CD4-positive, CD25-positive, alpha-beta regulatory T cell (primary cell): ENCODE measurements at places on chromosomes 7 and 10.

DNA sequence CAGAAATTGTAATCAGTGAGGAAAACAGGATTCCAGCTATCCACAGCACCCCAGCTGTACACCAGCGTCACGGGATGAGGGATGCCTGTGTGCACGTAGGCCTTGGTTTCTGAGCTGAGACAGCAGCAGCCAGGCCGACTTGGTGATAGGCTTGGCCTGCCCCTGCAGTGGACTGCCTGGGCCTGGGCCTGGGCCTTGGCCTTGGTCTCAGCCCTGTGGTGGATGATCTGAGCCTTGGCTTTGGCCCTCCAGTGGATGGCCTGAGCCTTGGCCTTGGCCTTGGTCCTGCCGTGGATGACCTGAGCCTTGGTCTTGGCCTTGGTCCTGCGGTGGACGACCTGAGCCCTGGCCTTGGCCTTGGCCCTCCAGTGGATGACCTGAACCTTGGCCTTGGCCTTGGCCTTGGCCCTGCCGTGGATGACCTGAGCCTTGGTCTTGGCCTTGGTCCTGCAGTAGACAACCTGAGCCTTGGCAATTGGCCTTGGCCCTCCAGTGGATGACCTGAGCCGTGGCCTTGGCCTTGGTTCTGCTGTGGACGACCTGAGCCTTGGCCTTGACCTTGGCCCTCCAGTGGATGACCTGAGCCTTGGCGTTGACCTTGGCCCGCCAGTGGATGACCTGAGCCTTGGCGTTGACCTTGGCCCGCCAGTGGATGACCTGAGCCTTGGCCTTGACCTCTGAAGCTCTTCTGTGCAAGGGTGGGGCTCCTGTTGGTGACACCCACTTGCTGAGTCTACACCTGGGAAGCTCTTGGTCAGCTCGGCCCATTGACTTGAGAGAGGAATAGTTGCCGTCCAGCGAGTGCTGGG lies 93.8 kb downstream of the CUX1 start:
- peaks cover 5% of the 10 kb centered on the region for H3K36me3 ChIP-seq
- H3K27me3 ChIP-seq, result no peaks in the 10 kb centered on the region
- no peak overlapping the region for H3K4me3 ChIP-seq
- DNase-seq, result no peak
- no peak overlapping the region for H3K27ac ChIP-seq

DNA sequence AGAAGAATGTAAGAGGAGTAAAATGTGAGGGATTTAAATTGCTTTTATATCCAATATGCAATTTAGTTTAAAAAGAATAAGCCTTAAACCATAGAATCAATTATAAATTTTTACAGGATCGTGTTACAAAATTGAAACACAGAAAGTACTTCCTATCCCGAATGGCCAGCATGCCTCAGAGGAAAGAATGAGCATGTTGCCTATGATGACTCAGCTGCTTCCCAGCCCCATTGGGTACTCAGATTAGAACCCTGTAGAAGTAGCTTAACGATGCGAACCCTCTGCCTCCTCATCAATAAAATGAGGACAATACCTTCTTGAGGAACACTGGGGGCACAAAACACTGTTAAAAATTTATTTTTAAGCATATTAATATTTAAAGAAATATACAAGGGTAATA lies 113.4 kb upstream of the CDK1 start:
- DNase-seq, result no peak
- H3K4me1 ChIP-seq, result no peaks in the 10 kb centered on the region
- no peaks in the 10 kb centered on the region for H3K36me3 ChIP-seq
- H3K4me3 ChIP-seq, result no peak overlapping the region

- DNase-seq, result no peak
- H3K27ac ChIP-seq, result no peak overlapping the region
- H3K4me3 ChIP-seq, result no peak overlapping the region
- no peaks in the 10 kb centered on the region for H3K36me3 ChIP-seq
- H3K27me3 ChIP-seq, result peaks cover 7% of the 10 kb centered on the region
- H3K4me1 ChIP-seq, result no peaks in the 10 kb centered on the region
Observed at GRCh38 chr7:25304691-25305090, 76.4 kb upstream of the NPVF start.

DNA sequence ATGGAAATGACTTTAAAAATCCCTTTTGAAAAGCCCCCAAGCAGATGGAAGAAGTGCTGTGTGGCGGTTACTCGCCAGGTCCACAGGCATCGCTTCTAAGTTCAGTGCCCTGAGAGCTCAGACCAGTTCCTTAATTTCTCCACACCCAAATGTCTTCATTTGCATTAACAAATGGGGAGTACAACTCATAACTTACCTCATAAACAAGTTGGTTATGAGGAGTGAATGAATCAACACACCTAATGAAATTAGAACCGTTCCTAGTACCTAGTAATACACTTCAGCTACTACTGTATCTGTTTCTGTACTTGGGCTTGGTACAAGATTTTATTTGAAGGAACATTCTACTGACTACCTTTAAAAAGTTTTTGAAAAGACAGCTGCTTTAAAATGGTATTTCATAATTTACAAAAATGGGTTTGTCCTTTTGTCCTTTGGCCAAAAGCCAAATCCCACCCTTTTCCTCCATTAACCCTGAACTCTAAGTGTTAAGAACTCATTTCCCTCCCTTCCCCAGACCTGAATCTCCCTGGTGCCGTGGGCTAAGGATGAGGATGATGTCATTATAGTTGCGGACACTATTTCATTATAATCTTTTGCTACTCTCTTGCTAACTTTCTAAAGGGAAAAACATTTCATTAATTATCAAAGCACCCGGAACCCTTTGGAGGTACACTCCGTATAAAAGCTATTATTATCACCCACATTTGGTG lies 221.5 kb upstream of the CELF2 start:
- peaks cover 6% of the 10 kb centered on the region for H3K27me3 ChIP-seq
- H3K36me3 ChIP-seq, result no peaks in the 10 kb centered on the region
- DNase-seq, result no peak
- no peaks in the 10 kb centered on the region for H3K4me1 ChIP-seq

DNA sequence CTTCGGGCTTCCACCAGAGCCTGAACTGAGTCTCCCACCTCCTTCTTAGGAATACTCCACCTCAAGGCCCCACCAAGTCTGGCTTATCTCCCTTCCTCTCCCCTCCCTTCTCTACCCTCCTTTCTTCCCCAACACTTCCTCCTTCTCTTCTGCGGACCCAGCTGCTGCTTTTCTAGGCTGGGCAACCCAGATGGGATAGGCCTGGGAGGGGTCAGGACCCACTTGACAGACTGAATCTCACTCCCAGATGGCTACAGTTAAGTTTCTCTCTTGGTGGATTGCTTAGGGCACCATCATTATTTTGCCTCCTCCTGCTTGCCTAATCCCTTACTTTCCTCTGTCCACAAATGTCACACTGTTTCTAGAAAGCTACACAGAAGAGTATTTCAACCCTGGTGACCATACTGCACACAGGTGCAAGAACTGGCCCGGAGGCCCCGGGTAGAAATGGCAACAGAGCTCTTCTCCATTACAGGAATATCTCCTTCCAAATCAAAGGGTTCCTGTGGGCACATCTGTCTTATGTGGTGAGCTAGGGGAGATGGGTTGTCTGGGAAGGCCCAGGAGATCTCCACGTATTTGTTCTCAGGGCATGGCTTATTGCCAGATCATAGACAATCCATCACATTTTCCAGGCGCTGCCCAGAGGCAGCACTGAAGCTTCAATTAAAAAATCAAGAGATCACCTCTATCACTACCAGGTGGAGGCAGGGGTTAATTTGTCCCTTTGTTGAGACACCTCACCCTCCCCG lies 5.1 kb upstream of the HOXA11 start:
- peaks cover 52% of the 10 kb centered on the region for H3K4me1 ChIP-seq
- H3K36me3 ChIP-seq, result no peaks in the 10 kb centered on the region
- no peak for DNase-seq
- H3K27me3 ChIP-seq, result peaks cover 70% of the 10 kb centered on the region
- no peak overlapping the region for H3K27ac ChIP-seq
- H3K4me3 ChIP-seq, result no peak overlapping the region

GRCh38 chr10:2893991-2894390 lies 173.4 kb upstream of the PFKP start:
- no peaks in the 10 kb centered on the region for H3K4me1 ChIP-seq
- no peak overlapping the region for H3K27ac ChIP-seq
- H3K36me3 ChIP-seq, result no peaks in the 10 kb centered on the region

- no peaks in the 10 kb centered on the region for H3K36me3 ChIP-seq
- H3K4me1 ChIP-seq, result peaks cover 4% of the 10 kb centered on the region
- no peak for DNase-seq
- H3K27ac ChIP-seq, result no peak overlapping the region
- no peak overlapping the region for H3K4me3 ChIP-seq
Observed at GRCh38 chr7:97732565-97733275, 834 bp downstream of the TAC1 start.

DNA sequence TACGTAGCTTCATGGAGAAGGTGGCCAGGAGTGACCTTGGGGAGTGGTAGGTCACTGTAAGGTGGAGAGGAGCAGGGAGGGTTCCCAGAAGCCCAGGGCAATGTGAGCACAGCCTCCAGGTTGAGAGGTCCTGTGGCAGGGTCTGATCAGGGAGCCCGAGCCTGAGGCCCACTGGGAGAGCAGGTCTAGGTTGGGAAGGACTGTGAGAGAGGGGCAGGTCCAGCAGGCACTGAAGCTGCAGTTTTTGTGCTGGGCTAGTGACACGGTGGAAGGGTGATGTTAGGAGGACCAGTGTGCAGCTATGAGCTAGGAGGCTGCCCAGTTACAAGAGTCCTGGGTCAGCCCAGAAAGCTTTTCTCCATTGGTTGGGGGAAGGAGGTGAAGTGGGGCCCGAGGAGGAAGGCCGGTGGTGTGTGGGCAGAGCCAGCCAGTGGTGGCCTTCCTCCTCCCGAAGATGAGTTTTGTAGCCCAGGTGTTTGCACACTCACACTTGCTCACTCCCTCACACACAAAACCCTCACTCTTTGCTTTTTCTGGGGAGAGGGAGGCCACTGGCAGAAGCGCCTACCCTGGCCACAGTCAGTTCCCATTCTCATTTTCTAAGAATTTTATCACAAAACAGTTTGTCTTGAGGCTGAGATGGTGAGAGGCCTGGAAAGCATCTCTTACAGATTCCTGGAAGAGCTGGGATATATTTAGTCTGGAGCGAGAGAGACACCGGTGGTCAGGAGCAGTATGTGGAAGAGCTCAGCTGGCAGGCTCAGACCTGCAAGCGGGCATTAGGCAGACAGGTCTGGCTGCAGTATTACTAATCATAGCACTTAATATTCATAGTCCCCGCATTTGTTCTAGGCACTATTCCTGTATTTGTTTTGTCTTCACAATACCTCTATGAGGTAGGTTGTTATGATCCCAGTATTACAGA lies 57.1 kb downstream of the ZNF467 start:
- peaks cover 22% of the 10 kb centered on the region for H3K4me1 ChIP-seq
- peak overlapping the region; percentile 68 for H3K4me3 ChIP-seq
- H3K36me3 ChIP-seq, result peaks cover 10% of the 10 kb centered on the region
- H3K27me3 ChIP-seq, result no peaks in the 10 kb centered on the region
- peak overlapping the region; percentile 77 for H3K27ac ChIP-seq

- peaks cover 3% of the 10 kb centered on the region for H3K27me3 ChIP-seq
- no peak overlapping the region for H3K4me3 ChIP-seq
- DNase-seq, result no peak
Observed at GRCh38 chr7:39509436-39509835, 56.8 kb upstream of the YAE1 start.

DNA sequence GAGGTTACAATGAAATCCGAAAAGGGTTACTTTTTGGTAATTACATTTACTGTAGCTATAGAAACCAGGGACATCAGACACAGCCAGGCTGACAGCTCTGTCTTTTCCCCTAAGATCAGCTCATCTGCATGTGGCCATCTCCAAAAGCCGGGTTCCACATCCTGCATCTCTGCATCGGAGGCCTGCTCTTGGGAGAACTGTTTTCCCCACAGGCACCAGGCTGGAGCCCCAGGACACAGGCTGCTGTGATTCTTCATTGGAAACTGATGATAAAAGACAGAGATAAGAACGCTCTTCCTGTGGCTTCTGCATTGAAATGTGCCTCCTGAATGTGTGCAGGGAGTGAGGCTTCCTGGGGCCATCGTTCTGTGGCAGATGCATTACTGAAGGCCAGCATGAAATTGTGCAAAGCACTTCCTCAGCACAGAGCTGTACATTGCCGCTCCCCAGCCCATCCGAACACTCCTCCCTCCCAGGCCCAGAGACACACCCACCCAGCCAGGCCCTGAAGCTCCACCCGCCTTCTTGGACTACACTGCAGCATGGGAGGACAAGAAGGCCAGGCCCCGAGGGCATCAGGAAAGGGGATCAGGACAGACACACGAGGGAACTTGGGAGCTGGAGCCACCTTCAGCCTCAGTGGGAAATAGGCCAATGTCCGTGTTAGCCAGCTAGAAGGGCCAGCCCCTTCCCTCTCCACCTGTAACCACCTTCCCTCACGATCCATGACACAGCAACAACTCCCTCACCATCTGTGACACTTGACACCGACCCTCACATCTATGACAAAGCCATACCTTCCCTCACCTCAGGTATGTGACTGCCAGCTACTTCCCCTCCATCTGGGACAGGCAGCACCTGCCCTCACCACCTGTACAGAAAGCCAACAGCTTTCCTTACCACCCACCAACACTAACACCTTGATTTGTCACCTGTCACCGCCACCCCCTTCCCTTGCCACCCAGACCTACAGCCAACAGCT lies 113.2 kb downstream of the GRID1 start:
- H3K4me3 ChIP-seq, result no peak overlapping the region
- no peaks in the 10 kb centered on the region for H3K4me1 ChIP-seq
- no peaks in the 10 kb centered on the region for H3K27me3 ChIP-seq
- no peak overlapping the region for H3K27ac ChIP-seq
- DNase-seq, result no peak

DNA sequence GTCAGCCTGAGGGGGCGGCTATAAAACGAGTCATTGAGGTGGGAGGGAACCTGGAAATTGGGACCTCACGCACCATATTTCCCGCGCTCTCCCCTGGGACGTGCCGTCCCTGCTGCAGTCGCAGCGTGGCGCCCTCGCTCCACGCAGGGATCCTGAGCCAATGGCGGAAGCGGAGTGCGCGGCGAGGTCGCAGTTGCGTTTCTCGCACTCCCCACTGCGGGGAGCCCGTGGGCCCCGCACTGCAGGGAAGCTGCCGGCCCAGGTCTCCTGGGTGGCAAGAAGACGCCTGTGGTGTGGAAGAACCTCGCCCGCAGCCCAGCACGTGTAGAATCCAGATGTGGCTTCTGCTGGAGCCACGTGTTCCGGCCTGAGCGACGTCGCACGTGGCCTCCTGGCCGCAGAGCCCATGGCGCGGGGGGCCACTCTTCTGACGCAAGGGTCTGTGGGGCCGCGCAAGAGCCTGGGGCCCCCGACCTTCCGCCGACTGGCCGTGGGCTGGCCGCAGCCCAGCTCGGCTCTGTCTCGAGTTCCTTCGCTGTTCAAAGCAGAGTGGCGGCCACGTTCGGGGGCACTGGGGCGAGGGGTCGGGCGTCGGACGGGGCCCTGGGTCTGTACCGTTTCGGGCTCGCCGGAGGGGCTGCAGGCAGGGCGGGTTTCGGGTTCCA lies 26.4 kb downstream of the HIF1AN start:
- H3K4me3 ChIP-seq, result no peak overlapping the region
- H3K4me1 ChIP-seq, result peaks cover 14% of the 10 kb centered on the region
- no peak overlapping the region for H3K27ac ChIP-seq
- peaks cover 7% of the 10 kb centered on the region for H3K36me3 ChIP-seq
- peaks cover 6% of the 10 kb centered on the region for H3K27me3 ChIP-seq
- peak; percentile 63 for DNase-seq

- no peaks in the 10 kb centered on the region for H3K36me3 ChIP-seq
- no peaks in the 10 kb centered on the region for H3K4me1 ChIP-seq
- DNase-seq, result peak; percentile 26
- no peak overlapping the region for H3K4me3 ChIP-seq
- H3K27me3 ChIP-seq, result peaks cover 2% of the 10 kb centered on the region
Observed at GRCh38 chr10:113060201-113061053, 110.4 kb downstream of the TCF7L2 start.
